ENCODE measurements at places on chromosomes 7 and 10.
A peak's percentile ranks its signal among the peaks of the same experiment; 100 is the strongest.

DNA sequence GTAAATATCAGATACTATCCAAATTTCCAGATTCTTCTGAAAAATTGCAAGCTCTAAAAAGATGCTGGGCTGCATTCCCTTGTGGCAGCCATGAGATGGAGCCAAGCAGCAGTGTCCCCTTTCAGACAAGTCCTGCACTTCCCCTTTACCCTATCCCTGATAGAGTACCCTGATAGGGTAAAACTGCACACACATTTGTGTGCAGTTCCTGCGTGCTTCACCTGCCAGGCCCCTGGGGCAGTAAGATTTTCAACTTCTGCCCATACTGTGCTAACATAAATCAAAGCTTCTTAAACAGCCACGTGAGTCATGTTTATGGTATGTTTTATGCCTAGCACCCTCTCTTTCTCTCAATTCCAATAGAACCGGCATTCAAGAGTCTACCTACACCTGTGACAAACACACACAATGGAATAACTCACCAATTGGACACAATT lies 52.2 kb downstream of the IFIT5 start:
- peak; percentile 62 for DNase-seq

DNA sequence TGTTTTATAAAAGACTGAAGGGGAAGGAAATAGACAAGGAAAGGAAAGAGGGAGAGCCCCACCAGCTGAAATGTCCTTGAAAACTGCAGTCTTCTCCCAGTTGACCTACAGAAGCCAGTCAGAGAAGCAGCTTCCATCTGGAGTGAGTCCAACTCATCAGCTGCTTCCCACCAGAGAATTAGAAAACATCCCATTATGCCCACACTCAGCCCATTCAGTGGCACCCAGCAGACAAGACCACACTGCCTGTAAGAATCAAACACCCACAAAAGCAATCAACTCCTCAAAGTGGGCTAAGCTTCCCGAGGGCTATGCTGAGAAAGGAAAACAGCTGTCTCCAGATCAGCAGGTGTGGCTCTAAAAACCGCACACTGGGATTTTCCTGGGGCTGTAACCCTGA lies 29.6 kb upstream of the TMEM213 start:
- no peak for DNase-seq

DNA sequence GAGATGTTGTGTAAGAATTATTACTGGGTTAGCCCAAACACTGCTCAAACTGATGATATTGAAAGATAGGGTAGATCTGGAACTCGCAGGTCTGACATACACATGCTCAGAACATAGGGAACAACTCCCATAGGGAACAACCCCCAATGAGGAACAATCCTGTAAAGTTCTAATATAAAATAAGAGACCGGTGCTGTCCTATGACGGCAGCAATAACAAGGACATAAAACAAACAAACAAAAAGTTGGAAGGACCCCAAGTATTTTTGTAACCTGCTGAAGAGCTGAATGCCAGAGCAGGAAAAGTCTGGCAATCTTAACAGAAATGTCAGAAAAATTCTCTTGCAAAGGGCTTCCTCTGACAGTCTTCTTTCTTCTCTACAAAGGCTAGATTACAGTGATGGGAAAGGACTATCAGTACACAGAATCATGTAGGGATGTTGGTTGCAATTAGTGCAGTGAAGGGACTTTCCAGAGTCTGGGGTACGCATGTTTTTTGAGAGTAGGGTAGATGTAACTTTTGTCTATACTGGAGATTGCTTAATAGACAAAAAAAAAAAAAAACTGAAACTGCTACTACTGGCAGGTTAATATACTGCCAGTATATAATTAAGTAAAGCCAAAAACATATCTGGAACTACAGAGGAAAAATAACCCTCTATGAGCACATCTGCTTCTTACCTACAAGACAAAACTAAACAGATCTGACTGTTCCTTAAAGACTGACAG lies 35.5 kb downstream of the IDE start:
- DNase-seq = no peak

- peak; percentile 28 for DNase-seq
Observed at GRCh38 chr7:17099083-17099973, 199.1 kb upstream of the AHR start.

GRCh38 chr7:155378959-155379871 lies 78.7 kb upstream of the EN2 start:
- DNase-seq = no peak

DNA sequence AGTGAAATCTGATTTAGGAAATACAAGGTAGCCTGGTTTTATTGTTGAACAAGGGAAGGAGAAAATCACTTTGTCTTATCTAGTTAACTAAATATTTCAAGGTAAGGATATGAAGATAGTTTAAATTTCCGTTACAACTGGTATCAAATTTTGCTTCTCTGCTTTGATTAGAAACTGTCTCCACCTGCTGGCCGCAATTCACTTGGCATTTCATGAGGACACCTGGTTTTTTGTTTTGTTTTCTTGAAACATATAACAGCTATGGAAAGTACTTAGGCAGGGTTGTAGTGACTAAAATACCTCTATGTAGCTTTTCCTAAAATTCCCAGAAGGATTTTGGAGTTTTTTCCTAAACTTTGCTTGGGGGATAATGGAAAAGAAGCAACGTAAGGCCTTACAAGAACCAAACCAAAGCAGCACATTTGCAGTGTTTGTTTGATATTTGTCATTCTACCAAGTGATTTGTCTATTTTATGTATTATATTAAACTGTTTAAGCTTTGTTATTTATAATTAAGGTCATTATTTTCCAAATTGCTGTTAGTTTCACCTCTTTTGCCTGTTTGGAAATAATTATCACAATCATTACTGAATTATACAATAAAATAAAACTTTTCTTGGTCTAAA lies 73.6 kb downstream of the AHCYL2 start:
- DNase-seq = peak; percentile 17

DNA sequence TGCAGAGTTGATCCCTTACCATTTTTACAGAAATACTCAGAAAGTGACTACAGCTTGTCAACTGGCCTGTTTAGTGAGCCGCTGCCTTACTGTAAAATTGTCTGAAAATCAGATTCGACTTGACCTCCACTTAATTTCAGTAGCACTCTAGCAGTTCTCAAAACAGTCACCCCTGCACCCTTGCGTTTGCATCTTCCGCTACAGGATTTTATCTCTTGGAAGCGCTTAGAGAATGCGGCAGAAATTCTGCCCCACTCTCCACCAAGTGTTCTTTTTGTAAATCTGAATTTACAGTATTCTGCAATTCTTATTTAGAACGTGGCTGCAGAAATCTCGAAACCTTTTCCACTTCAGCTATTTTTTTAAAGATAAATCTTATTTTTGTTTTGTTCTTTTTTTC lies 1.9 kb upstream of the TWIST1 start:
- no peak for DNase-seq

- DNase-seq = no peak
Observed at GRCh38 chr10:114607358-114607998, 50.6 kb downstream of the ABLIM1 start.

- no peak for DNase-seq
Observed at GRCh38 chr10:133224756-133225372, 5.2 kb upstream of the UTF1 start.

GRCh38 chr10:70510904-70511303 lies 32.3 kb downstream of the PALD1 start:
- no peak for DNase-seq

DNA sequence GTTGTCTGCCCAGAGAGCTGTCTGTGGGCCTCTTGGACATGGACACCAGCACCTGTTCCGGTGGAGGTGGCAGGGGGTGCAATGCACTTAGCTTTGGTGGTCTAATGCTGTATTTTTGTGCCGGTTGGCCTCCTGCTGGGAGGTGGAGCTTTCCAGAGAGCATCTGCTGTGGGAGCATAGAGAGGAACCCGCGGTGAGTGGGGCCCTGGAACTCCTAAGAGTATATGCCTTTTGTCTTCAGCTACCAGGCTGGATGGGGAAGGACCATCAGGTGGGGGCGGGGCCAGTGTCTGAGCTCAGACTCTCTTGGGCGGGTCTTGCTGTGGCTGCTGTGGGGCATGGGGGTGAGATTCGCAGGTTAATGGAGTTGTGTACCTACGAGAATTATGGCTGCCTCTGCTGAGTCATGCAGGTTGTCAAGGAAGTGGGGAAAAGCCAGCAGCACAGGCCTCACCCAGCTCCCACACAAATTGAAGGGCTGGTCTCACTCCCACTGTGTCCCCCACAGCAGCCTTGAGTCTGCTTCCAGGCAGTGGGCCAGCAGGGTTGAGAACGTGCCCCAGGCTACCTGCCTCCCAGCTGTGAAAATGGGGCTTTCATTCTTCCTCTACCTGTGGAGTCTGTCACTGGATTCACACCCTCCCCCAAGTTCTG lies 29.0 kb downstream of the JAKMIP3 start:
- no peak for DNase-seq

DNA sequence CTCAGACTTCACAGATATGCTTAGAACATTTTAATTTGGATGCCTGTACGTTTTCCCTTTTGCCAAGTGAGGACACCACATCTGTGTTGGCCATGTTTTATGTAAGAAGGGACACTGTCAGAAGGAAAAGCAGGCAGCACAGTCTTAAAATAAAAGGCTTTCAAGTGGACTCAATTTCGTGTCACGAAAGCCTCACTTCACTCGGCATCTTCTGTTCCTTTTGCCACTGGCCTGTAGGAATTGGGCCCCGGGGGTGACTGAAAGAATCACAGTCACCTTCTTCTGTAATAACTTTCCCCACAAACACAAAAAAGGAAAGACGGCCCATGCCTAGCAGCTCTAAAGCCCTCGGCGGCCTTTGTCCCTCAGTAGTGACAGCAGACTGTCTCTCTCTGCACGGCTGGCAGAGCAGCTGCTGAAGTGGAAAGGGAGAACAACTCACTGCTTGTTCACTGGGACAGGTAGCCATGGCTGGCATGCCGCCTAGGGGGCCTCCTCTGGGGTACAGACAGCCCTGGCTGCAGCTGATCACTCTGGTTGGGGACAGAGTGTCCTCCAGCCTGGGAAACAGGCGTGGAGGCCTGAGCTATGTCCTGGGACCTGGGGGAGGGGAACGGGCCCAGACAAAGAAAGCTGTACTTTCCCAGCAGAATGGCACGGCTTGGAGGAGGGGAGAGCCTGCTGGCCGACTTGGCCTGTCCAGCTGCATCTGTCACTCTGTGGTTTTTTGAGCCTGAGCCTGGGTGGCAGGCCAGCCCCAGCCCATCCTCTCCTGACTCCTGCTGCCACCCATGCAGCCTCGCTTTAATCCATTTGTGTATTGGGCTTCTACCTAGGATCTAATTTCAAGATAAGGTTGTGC lies 4.4 kb downstream of the RASSF4 start:
- no peak for DNase-seq

DNA sequence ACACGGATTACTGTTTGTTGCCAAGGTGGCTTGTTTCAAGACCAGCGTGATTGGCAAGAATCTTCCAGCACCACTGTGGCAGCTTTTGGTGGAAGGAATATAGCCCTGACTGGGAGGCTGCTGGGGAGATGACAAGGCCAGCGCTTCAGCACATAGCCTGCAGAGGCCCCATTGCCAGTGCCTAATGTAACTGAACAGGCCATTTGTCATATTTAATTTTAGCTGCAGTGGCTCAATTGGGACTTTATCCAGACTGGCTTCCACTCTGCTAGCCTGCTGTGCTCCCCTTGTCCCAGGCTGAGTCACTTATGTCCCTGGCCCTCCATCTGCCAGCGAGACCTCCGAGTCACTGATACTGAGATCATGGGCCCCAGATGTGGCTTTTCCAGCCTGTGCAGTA lies 483.1 kb downstream of the GALNT17 start:
- no peak for DNase-seq

- DNase-seq = peak; percentile 70
Observed at GRCh38 chr10:95133016-95133752, 60.9 kb upstream of the ACSM6 start.

- no peak for DNase-seq
Observed at GRCh38 chr10:60288256-60288655, 101.4 kb downstream of the ANK3 start.

GRCh38 chr7:24715661-24716479 lies 41.4 kb downstream of the GSDME start:
- DNase-seq = peak; percentile 17

DNA sequence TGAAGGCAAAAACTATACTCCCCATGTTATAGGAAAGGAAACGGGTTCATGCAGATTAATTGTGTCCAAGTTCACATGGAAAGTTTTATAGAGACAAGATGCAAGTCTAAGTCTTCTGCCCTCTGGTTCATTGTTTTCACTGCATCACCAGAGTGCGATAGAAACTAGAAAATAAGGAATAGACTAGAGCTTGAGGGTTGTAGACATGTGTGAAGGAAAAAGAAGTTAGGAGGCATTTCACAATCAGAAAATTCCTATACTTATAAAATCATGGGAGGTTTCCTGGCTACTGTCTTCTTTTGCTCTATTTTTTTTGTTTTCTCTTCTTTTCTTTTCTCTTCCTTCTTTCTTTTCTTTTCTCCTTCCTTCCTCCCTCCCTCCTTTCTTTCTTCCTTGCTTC lies 329.8 kb downstream of the PLXDC2 start:
- DNase-seq = no peak

DNA sequence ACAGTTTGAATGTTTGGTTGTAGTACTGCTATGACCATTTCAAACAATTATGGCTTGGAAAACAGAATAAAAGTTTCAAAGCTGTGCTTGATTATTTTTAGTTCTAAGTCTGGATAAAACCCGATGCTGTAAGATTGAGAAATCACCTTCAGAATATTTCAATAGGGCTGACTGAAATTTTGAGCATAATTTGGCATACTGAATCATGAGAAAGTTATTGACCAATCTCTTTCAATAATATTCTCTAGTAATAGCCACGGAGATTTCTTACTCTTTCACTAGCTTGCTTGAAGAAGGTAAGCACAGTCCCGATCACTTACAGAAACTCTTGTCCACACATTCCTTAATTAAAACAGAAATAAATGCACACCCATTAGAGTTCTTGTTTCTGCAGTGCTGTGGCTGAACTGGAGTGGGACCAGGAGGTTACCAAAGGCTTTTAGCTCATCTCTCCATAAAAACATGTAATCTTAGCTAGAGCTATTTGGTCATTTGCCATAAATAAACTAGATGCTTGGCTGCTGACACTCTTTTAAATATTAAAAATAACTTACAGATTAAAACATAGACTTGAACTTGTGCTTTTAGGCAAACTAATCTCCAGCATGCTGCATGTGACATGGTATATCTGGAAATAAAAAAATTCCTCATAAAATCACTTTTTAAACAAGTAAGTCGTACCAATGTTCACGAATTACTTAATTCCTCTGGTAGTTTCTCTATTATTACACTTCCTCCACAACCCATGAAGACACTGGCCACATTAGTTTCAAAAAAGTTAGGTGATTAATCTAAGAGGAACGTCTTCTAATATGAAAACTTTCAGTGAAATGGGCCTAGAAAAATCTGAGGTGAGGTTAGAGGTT lies 97.8 kb downstream of the AGMO start:
- DNase-seq = peak; percentile 33

GRCh38 chr10:127344346-127344745 lies 148.0 kb upstream of the INSYN2A start:
- DNase-seq = no peak

DNA sequence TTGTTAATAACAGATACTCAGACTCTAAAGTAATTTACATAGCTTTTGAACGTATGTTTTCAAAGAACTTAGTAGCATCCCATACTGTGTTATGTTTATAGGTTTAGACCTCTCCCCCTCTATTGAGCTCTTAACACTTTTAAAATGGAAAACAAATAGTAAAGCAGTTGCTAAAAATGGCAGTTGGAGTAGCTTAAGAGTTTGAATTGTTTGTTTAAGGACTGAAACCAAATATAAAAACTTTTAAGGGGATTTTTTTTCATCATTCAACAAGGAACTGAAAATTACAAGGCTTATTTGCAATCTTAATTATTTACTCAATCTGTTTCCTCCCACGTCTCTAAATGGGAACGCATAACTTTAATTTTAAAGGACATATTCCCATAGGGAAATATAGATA lies 1.6 kb upstream of the SPAG6 start:
- no peak for DNase-seq

- DNase-seq = peak; percentile 28
Observed at GRCh38 chr7:82677493-82677892, 233.9 kb upstream of the CACNA2D1 start.

GRCh38 chr7:149229526-149229925 lies 9.9 kb upstream of the ZNF212 start:
- DNase-seq = no peak

Data from HCEC 1CT (cell line).